ENCODE measurements at places on chromosomes 4 and X. TPM values are rescaled to one million over a fixed set of nuclear protein-coding genes. Genes with fewer than 3 reads are reported as not detected.
A peak's percentile ranks its signal among the peaks of the same experiment; 100 is the strongest.

Gene ARMCX4
- polyA plus RNA-seq: 19.0 TPM

DNA sequence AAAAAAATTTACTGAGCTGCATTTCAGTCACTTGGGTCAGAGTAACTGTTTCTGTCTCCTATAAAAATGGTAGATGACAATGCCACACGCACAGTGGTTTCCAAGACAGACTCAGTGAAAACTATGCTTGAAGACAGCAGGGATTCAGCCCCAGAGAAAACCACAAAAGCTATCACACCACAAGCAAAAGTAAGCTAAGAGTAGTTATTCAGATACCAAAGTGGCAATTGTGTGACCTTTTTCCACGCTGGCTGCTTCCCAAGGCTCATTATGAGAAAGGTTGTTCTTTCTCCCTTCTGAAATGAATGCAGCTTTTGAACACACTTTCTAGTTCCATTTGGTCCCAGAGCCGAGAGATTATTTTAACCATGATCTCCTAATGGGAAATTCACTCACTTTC is 46.4 kb upstream of the GPM6B start:
- DNase-seq: no peak

- no peak for DNase-seq
These were observed 85.7 kb downstream of the TSPAN5 start for GRCh38 chr4:98572697-98573096.

GRCh38 chr4:4923201-4923600 is 63.7 kb downstream of the MSX1 start:
- DNase-seq: no peak

DNA sequence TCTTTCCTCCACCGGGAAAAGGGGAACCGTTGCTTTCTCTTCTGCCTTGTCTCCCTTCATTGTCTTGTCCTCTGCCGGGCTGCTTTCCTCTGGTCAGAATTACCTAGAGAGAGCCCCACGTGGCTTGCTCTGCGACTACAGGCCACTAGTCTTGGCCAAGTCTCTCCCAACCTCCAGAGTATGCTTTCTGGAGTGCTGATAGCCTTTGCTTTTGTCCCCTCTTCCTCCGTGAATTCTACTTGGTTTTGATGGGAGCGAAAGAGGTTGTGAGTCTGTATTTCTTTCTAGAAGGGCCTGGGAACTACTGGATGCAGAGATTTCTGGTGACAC is 5.3 kb upstream of the POU4F2 start:
- no peak for DNase-seq

DNA sequence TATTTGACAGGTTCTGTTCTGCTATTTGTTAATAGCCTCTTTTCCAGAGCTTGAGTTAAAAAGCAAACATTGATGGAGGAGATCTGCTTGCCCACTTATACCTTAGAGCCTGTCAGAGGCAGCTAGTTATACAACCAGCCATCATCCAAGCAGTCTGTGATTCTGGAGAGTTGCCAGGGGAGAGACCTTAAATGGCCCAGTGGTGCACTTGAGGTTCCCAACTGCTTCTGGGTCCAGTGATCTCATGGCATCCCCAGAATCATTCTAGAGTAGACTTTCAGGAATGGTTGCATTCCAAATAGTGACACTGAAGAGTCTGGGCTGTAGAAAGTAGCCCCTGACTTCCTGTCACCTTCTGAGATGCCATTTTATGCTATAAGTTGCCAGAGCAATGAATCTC is 160.7 kb downstream of the FHIP1A start:
- DNase-seq: no peak

Gene ZMAT1
- polyA plus RNA-seq: 25.2 TPM

DNA sequence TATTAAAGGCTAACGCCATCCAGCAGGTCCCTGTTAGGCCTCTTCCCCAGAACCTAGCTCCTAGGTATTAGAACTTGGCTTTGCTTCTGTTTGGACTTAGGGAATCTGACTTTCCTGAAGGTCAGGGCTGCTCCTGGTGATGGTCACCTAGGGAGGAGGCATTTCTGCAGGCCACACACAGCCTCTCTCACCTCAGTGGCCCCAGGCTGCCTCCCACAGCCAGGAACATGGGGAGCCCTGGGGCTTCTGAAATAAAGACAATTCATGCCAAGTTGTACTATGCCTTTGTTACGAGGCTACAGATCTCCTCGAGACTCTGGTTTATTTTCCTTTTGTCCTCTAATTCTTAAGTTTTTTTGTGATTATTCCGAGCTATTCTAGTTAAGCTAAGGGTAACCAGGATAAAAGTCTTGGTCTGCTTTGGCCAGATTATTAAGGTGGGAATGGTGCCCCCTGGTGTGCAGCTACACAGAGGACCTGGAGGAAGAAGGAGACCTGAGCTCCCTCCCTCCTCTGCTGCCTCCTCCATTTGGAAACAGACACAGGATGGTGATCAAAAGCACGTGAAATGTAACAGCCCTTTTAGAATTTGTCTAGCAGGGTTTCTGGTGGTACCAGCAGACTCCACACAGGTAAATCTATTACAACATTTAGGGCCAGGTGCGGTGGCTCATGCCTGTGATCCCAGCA is 131.0 kb downstream of the DCLK2 start:
- peak; percentile 41 for DNase-seq

Data from renal pelvis (tissue), 12 donors.